ENCODE measurements at places on chromosomes 1 and 21.

- ATAC-seq = peak; percentile 37
These were observed 9.5 kb upstream of the ID3 start for GRCh38 chr1:23568608-23569383.

- no peak for ATAC-seq
These were observed 36.8 kb upstream of the RUNX3 start for GRCh38 chr1:24966724-24967346.

DNA sequence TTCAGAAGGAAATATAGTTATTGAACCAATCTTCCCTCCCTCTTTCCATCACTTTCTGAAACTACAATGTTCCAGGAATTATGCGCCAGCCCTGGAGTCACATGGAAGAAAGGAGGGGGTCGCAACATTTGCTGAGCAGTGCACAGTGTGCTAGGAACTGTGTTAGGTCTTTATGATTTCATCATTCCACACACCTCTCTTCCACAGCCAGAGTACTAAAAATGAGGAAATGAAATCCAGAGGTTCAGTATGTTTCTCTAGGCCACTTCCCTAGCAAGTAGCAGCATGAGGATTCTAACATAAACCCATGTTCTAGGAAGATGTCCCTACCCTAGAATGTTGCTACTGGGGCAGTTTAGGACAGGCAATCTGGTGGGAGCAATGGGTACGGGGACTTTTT lies 158.1 kb downstream of the SLC45A1 start:
- ATAC-seq = peak; percentile 68

DNA sequence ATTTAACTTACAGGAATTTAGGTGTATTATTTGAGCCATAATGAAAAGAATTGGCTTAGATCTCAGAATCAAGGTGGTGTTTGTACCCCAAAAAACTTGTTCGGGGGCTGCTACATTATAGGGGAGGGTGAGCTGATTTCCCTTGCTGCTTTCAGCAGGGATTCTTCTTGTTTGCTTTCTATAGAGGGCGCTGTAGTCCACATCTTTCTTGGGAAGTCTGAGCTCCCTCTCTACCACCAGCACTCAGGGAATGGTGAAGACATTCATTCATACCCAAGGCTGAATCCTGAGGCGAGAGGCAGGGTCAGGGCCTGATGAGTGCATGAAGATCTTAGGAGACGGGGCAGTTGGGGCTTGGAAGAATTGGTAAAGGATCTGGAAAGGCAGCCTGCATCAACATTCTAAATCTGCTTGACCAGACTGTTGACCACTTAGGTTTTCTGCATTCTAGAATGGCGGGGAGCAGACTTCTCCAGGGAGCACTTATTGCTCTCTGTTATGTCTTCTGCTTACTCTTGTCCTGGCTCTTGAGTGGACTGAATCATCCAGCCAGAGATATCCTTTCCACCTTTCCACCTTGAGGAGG lies 18.9 kb downstream of the SPATA46 start:
- no peak for ATAC-seq

DNA sequence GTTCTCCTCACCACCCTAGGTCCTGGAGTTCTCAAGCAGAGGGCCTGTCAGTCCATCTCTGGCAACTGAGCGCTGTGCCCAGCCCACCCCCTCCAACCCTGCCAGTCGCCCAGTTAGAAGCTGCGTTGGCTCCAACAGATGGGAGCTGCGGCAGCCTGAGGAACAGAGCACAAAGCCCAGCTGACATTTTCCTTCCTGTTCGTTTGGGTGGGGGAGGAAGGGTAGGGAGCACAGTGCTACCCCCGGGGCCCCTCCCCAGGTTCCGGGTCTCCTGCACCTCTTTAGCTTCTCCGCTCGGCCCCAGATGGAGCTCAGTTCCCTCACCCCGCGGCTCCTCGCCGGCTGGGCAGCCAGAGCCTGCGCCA lies 1.4 kb downstream of the LRRN2 start:
- ATAC-seq = no peak

DNA sequence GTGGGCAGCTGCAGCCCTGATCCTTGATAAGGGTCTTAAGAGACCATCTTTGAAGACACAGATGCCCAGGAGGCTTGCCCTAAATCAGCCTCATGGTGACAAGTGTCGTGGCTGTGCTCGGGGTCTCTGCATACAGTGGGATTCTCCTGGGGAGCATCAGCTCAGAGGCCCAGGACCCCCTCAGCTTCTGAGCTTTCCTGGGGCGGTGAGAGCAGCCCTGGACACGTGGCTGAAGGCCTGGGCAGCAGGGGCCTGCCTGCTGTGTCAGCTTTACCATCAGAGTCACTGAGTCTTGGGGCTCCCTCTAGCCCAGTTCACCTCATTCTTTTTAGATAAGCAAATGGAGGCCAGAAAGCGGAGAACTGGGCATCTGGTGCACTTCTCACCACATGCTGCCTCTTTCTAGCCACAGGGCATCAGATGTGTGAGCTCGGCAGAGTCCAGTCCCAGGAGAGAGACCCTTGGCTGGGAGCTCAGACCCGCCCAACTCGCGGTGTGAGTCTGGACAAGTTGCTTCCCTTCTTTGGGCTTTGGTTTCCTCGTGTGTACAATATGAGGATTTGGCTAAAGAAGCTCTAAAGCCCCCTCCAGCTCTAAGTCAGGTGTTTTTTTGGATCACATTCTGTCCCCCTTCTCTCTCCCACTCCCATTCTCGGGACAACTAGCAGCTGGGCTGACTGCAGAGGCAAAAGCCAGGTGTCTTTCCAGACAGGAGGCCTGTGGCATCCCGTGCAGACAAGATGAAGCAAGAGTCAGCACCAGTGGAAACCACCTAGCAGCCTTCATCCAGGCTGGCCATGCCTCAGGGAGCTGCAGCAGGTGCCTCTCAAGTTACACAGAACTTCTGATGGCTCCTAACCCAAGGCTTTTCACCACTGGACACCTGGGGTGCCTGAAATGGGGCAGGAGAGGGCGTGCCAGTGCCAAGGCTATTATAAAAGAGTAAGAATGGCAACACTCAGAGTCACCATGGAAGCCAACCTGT lies 119.1 kb downstream of the KCNN3 start:
- ATAC-seq = no peak

- no peak for ATAC-seq
These were observed 559.9 kb downstream of the RWDD3 start for GRCh38 chr1:95793893-95794292.

DNA sequence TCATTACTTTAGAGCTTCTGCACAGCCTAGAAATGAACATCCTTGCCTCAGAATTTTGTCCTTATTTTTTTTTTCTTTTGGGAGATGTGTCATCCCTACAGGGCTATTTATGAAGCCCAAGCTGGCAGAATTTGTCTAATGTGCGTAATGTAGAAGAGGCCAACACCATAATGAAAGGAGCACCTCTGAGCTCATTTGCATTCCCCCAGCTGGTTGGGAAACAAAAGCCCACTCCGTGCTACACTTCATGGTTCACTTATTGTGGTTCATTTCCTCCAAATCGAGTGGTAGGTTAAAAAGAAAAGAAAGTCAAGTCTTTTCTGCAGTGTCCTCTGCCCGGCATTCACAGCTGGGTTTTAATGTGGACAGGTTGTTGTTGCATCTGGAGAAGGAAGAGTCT lies 73.5 kb downstream of the KAZN start:
- no peak for ATAC-seq

DNA sequence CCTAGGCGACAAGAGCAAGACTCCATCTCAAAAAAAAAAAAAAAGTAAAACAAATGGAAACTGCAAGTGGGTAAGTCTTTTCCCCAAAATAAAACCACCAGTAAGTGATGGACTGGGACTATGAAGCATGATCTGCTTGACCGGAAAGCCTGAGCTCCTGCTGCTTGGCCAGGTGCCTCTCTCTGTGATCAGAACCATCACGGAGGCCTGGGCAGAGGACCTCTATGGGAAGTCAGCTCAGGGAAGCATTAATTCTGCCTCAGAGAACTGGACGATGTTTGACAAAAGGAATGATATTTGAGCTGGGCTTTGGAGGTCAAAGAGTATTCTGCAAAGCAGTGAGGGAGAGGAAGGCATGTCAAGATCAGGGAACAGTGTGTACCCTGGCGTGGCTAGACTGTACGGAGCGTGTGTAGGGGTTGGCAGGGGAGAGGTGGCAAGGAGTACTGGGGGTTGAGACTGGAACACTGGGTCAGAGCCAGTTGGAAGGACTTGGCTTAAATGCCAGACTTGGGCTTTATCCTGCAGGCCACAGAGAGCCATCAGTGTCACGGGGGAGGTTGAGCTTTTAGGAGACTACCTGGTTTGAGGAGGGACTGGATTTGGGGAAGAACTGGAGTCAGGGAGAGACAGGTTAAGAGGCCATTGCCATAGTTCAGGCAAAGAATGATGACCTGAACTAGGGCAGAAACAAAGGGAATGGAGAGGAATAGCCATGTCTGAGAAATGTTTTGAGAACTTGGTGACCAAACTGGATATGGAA lies 16.4 kb downstream of the ATP1A2 start:
- ATAC-seq = peak; percentile 94

DNA sequence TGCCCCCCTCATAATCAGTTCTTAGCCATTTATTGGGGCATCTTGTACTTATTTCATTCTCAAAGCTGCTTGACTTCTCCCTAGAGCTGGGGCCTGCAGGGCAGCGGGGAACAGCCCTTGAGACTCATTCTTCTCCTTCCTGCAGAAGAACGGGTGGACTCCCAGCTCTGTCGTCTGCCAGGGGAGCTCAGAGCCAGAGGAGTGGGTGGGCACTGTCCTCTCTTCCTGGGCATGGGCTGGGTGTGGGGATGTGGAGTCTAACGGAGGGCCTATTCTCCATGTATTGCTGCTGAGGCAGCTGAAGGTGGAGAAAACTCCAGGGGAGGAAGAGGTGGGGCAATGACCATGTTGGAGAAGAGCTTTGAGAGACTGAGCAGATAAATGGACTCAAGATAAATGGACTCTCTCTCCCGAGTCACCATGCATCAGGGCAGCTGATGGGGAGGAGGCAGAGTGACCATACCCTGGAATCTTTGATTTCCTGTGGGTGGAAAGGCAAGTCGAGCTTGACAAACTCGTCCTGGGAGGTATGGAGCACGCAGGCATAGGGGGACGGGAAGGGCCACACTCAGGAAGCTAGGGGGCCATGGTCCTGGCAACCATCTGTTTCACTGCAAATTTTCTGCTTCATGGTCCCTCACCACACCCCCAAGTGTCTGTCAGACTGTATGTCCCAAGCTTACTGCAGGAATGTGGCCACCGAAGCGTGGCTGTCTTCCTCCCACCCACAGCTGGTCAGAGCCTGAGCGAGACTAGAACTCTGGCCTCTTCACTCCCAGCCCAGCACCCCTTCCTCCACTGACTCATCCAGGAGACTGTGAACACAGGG lies 56.9 kb upstream of the ATP2B4 start:
- ATAC-seq = no peak

DNA sequence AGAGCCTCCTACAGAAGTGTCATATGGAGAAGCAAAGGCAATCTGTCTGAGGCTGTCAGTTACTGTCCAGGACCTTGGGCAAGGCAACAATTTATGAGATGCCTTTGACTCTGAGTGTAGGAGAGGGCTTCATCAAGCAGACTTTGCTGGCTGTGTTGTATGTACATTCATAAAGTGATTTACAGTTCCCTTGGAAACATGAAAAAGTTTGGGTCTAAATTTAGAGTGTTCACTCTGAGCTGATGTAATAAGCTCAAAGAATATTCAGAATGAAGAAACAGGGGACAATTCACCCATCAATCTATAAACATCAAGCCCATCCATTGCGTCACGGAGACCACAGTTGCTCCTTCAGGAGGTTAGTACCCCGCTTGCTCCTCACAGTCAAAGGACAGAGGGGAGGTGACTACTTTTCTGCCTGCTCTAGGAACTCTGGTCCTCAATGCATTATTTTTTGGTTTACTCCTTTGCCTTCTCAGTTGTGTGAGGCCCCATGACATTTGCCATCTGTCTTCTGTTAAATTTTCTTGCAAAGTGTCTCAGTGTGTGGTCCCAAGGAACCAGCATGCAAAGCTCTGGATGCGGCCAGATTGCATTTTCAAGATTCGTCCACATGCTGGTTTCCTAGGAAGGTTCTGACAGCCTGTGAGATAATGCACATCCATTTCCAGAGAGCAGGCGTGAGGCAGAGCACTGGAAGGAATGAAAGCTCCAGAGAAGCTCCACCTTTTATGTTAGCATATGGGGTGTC lies 241.1 kb upstream of the KIAA0040 start:
- ATAC-seq = no peak

DNA sequence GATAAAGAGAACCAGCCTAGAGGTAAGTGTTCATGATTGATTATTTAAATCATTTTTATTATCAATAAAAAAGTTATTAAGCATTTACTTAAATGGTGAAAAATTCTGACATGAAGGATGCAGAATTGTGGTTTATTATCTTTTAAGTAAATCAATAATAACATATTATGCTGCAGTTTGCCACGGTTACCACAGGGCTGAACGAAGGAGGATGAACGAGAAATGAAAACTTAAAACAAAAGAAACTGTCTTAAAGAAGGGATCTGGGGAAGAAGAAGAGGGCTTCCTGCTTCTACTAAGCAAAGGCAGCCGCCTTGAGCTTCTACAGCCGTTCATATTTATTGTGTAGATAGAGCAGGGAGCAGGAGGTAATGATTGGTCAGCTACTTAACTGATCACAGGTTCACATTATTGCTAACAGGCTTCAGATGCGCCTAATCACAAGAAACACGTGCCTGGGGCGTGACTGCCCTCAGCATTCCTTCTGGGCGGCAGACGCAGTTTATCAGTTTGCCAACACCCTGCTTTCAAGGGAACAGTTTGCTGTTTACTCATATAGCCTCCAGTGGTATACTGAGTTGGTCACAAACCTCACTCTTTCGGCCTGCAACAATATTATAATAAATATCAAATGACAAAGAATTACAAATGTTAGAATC lies 5.8 kb upstream of the FNBP1L start:
- no peak for ATAC-seq

- no peak for ATAC-seq
These were observed 34.9 kb upstream of the LYPLAL1 start for GRCh38 chr1:219138747-219139146.

DNA sequence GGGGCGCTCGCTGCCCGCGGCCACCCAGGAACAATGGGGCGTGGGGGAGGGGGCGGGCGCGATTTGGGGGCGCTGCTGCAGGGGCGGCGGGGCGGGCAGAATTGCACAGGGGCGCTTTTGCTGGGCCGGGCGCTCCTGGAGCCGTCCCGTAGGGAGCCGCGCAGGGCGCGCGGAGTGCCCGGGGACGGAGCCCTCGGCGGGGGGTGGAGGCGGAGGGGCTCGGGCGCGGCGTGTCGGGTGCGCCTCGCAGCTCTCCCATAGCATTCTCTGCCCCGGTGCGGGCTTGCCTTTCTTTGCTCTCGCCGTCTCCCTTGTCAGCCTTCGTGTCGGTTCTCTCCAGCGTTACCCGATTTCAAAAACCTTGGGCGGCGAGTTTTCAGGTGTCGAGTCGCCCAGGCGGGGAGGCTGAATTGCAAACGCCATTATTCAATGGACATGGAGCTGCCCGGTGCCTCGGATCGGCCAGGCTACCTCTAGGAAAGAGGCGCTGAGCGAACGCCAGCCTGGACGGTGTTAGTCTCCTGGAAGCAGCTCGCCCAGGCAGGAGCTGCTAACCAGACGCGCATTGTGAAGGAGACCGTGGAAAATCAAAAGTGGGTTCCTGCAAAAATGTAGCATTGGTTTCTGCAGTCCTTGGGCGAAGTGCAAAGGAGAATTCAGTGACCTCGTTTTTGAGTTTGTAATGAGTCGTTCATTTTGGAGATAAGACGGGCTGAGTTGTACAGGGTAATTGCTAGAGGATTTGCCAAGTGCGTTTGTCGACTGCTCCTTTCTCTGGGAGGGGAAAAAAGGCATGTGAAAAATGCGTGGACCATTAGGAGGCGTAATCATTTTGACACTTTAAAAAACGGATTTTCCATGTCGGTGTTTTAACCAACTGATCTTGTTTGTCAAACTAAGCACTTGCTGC lies 626 bp downstream of the CXADR start:
- peak; percentile 54 for ATAC-seq
